ENCODE measurements at places on chromosomes 7 and 10.

GRCh38 chr7:37796138-37796775 is 52.1 kb upstream of the NME8 start:
- no peak for DNase-seq

DNA sequence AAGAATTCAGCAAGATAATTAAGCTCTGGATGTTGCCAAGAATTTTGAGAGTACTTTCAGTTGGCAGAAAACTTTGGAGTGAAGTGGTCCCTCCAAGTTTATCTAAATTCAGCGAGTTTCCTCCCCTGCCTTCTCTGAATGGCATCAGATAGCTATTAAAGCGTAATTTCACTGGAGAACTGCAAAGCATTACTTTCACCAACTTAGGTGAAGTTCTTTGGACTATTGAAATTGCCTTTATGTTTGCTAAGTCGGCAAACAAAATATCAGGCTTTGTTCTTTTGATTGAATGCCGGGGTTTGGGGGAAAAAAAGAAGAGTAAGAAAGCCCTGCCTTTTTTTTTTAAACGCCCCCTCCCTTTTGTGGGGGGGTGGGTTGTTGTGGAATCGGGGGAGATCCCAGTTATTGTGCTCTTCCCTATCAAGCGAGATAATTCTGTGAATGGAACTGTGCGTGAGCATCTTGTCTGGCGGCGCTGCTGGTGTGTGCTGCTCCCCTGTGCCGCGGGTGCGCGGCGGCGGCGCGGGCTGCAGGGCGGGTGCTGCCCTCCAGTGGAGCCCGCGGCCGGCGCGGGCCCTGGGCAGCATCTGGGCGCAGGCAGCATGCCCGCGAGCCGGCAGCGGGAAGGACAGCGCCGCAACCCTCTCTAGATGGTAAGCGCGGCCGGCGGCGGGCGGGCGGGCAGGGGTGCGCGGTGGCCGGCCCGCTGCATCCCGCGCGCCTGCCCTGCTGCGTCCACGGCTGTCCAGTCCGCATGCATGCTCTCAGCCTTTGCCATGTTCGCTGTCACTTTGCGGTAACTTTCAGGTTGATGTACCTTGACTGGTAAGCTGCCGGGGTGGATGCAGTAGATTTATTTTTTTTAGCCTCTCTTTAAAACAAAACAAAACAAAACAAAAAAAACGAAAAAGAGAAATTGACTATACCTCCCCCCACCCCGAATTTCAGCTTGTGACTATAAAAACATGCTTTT is 176.5 kb downstream of the TCF7L2 start:
- DNase-seq: no peak

GRCh38 chr10:126101736-126102135 is 205.4 kb downstream of the FANK1 start:
- no peak for DNase-seq

DNA sequence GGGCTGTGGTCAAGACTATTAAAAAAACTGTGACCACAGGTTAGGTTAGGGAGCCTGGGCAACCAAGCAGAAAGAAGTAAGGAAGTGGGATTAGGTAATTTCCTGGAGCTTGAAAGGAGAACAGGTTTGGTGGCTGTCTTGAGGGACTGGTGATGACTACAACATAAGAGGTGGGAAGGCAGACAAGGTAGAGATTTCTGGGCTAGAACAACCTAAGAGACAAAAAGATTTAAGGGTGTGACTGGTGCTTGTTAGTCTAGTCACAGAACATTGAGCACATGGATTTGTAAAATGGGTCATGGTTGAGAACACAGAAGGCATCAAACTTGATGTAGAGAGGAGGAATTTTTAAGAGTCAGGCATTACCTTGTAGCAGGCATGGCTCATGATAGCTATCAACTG is 123.7 kb upstream of the ASAH2 start:
- DNase-seq: no peak

DNA sequence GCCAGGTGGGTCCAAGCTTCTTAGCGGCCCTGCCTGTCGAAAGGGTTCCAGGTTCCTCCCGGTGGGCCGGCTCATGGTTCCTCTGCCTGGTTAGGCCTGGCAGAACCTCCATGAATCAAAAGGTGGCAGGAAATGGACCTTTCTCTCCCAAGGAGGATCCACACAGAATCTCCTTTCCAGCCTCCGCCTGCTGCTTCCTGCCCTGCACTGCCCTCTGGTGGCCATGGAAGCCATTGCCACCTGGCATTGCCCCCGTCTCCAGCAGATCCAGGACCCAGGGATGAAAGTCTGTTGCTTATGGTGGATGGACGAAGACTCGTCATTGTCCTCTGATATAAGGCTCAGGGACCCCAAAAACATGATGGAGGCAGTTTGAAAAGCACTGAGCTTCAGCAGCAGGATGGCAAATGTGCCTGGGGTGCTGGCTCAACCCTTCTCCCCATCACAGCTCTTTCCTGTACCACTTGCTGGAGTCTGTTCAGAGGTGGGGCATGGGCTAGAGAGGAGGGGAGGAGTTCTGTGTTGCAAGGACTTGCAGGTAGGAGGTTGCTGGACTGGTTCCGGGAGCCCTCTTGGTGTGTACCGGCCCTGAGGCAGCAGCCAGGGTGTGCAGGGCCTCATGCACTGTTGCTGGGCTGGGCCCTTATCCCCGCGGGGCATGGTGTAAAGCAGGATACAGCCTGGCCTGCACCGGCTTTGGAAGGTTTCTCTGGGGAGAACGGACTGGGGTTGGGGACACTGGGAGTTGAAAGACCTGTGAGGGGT is 11.3 kb upstream of the INMT start:
- DNase-seq: peak; percentile 36

Data from NCI-H2081 treated with DMSO at 0.1 percent for 48 hours (cell line).